ENCODE measurements at places on chromosomes 2 and 18.

DNA sequence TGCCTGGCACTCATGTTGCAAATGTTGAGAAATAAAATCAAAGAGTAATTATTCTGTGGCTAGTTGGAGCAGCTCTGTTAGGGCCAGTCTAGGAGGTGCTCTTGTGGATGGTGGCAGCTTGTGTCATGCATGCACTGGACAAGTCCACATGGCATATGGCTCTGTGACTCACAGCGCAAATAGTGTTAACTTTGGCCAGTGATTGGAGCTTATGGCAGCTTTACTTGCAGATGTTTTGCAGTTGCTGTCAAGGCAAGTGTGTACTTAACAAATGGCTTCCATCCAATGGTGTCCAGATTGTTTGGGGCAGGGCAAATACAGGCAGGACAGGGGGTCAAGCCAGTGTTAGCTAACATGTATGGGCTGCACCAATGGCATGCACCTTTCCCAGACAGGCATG is 26.1 kb upstream of the TMX3 start:
- DNase-seq, result no peak

- no peak for DNase-seq
Measured at GRCh38 chr2:24822049-24822706, 29.0 kb downstream of the CENPO start.

DNA sequence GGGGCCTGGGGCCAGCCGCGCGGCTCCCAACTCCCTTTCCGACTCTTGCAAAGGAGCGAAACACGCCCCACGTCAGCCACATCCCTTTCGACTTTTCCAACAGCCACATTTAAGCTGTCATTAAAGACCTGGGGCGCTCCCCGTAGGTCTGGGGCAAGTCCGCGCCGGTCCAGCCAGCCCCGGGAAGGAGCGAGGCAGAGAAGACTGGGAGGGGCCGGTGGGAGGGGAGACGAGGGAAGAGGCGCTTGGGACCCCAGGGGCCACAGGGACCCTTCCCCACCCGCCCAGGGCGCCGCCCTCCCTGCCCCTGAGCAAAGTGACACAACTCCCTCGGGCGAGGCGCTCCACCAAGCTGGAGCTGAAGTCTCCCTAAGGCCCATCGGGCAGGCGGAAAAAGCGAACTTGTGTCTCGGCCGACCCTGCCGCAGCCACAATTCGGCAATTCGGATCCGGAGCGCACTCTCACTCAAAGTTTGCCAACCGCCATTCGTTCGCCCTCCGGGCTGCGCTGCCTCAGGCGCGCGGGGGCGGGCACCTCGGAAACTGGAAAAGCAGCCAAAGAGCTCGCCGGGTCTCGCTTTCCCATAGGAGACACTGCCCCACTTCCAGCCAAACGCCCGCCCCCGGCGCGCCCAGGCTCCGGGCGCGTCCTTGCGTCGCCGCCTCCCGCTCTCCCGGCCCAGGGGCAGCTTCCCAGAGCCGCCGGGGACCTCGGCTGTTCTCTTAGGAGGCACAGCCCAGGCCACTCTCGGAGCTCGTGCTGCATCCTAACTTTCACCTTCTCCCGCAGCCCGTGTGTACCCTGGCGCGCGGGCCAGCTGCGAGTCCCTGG is 1.1 kb upstream of the KCTD1 start:
- DNase-seq, result peak; percentile 12

GRCh38 chr2:62856228-62857040 is 150.9 kb downstream of the EHBP1 start:
- no peak for DNase-seq

DNA sequence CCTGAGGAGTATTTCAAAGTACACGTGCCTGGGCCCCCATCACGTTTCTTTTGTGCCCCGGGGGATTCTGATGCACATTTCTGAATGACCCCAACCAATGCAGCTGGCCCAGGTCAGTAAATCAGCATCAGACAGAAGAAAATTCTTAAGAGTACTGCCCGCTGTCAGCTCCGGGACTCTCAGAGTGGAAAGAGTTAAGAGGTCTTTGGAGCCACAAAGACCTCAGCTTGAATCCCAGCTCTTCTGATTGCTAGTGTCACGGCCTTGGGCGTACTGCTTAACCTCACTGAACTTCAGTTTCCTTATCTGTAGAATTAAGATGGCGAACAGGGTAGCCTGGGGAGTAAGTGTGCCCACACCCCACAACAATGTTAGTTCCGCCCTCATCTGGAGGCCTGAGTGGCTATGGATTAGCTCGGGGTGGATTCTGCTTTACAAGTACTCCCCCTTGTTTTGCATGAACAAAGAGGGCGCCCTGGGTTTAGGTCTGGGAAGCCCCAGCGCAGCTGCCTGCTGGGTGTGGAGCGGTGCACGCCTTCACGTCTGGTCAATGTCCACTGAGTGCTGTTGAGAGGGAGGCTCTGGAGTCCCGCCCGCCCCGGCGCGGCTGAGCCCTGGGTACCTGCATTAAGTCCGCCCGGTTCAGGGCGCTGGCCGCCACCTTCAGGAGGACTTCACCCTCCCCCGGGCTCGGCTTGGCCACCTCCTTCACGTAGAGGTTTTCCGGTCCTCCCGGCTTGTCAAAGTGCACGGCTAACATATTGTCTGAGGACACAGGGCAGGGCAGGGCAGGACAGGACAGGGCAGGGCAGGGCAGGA is 858 bp downstream of the TP53I3 start:
- DNase-seq, result peak; percentile 93

GRCh38 chr2:217846321-217846743 is 156.5 kb downstream of the TNS1 start:
- no peak for DNase-seq

DNA sequence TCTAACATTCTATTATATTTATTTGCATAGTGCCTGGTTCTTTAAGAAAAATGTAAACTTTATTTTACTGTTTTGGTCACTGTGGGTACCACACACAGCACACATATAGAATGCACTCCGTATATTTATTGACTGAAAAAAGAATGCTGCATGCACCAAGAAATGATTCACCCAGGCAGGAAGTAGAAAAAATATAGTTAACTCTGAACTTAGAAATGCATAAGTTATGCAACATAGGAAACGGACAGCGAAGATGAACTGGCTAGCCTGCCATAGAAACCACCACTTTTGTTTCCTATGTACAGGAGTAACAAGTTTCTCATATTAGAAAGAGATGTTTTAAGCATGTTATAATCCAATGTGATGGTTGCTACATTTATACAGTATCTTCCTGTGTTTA is 635.8 kb downstream of the DSC3 start:
- DNase-seq, result no peak

DNA sequence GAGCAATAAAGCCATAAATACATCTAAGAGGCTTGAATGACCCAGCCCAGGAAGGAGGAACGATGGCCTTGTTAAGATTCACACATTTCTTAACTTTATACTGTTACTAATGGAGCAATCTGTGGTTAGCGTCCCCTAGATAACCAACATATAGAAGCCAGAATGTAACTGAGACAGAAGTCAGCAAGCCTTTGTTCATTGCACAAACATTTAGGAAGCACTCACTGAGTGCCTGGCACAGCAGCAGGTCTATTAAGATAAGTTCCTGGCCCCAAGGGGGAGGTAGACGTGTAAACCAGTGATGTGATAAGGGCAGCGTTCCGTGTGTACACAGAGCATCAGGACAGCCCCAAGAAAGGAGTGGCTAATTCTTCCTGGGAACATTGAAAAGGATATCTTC is 63.6 kb upstream of the ATL2 start:
- no peak for DNase-seq

DNA sequence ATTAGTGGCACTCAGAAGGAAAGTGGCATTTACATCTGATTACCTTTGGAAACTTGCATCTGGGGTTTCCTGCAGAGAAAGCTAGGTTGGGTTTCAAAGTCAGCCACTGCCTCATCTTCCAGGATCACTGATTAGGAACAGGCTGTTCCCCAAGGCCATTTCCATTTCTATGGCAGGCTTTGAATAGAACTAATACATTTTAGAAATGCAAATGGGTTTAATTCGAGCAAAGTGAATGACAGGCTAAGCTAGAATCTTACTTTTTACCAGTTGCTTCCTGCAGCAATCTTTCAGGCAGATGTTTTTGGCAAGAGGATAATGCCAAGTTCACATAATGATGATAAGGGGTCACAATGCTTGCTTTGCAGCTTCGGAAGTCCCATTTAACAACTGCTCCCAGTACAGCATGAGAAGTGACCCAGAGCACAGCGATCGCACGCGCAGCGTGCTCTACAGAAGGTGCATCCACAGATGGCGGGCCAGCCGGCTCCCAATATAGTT is 336.7 kb downstream of the LPIN1 start:
- no peak for DNase-seq

DNA sequence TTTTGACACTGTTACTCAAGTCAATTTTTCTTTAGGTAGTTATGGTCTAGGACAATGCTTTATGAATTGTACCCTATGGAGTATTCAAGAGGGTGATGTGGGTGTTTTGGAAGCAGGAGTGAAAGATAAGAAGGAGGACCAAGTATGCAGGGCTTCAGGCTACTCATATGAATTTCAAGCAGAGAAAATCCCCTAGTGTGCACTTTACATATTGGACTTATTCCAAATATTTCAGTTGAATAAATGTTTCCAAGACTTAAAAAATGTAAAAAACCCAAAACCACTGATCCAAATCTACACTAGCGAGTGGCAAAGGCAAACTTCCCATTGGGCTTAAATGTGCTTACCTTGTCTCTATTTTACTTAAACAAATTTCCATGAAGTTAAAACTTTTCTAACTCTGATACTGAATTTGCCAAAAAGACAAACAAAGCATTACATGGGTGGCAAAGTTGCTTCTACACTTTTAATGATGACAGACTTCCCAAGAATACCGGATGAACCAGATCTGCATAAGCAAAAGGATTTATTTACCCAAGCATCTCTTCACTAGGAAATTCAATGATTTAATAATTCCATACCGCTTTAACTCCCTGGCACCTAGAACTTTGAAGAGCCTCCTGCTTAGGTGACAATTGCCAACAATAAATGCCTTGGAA is 1233.5 kb upstream of the NXPH2 start:
- no peak for DNase-seq

- no peak for DNase-seq
Measured at GRCh38 chr2:69989009-69989408, 27.6 kb upstream of the ASPRV1 start.

DNA sequence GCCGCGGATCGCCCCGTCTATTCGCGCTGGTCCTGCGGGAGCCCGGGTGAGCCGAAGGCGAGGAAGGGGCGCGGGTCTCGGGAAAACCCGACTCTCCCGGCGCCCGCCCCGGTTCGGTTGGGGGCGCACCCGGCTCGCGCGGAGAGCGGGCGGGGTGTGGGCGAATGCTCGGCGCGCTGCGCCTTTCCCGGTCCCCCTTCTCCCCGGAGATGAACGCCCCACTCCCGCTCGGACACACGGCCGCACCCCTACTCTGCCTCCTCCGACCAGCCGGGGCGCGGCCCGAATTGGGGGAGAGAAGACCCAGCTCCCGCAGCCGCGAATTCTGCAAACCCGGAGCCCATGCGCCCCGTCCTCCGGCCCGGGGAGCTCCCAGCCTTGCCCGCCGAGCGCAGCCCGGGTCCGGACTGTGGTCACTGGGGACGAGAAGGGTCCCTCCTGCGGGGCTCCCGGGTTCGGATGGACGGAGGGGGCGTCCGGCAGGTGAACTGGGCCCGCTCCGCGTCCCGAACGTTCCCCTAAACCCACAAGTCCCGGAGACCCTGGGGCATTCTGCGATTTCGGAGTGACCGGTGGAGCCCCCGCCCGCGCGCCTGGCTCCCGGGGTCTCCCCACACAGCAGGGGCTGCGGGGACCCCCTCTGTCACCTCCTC is 734 bp downstream of the KCNG2 start:
- no peak for DNase-seq

GRCh38 chr2:174744111-174744510 is 20.2 kb downstream of the CHRNA1 start:
- DNase-seq, result no peak

DNA sequence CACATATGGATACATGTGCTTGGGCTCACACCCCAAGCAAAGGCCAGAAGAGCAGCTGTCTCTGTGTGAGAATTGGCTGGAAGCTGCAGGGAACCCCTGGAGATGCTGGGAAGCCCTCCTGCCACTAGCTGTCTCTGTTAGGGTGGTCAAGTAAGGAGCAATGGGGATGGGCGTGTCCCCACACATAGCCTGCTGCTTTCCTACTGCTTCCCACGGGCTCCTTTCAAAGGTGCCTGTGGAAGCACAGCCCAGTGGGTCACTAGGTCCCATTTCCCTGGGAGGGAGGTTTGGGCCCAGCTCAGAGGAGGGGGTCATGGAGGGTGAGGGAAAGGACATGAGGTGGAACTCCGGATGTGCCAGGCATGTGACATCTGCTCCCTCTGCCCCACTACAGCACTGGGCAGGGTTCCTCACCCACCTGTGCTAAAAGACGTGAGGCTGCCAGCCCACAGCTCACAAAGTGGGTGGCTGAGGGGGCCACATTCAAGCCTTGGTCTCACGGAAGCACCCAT is 24.4 kb upstream of the MAL start:
- no peak for DNase-seq

GRCh38 chr18:28115149-28115550 is 61.8 kb downstream of the CDH2 start:
- DNase-seq, result no peak

DNA sequence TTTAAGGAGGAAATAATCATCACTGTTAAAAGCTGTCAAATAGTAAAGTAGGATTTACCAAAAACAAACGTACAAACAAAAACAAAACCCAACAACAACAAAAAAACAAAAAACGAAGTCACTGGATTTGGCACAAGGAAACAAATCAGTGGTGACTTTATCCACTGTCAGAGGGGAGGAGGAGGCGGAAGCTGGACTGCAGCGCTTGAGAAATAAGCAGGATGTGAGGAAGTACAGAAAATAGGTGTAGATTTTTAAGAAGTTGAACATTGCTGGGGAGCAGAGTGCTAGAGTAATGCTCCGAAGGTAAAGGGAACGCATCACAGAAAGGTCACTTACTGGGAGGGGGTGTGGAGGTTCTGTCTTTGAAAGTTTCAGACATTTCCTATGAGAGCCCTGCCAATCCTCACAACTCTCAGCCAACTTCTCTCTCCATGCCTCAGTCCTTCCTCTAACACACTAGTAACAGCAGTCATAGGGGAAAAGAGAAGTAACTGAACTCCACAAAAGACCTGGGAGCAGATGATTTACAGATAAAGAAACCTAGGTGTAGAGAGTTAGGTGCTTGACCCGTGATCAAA is 220.2 kb upstream of the SMAD7 start:
- no peak for DNase-seq

Data from NCI-H510A (cell line).